Trophoblast cell (in vitro differentiated cells and primary cell): ENCODE measurements at places on chromosomes 5 and 9.

DNA sequence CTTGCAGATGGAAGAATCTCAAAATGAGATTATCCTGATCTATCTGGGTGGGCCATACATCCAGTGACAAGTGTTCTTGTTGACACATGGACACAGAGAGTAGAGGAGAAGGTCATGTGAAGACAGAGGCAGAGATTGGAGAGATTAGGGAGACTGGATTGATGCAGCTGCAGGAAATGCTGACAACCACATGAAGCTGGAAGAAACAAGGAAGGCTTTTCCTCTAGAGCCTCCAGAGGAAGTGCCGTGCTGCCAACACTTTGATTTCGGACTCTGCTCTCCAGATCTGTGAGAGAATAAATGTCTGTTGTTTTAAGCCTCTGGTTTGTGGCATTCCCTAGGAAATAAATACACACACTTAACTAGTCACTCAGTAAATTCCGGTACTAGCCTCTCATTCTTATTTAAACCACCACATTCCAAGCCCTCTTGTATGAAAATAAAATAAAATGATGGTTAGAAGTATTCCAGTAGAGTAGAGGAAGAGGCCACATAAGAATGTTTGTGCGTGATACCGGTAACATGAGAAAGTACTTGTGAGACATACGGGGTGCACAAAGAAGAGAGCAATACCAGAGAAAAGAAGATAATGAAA, 110.9 kb upstream of the DMAC1 start:
- no peak for DNase-seq

- no peak for DNase-seq
Observed at GRCh38 chr9:134210908-134211810, 46.8 kb upstream of the RNU6ATAC start.

GRCh38 chr9:32587901-32588300, 14.9 kb upstream of the NDUFB6 start:
- DNase-seq, result no peak

DNA sequence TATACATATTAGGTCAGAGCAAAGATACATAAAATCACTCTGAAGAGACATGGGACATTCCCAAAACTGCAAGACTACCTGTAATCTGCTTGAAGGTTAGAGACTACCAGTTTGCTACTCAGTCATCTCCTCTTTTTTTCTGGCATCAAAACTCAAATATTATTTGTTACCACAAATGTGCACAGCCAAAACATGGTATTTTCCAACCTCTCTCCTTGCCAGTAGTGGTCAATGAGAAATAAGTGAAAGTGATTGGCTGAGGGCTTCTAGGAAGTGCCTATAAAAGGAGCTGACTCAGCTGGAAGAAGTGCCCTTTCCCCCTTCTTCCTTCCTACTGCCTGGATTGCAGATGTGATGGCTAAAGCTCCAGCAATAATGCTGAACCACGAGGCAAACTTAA, 13.8 kb downstream of the GZMK start:
- no peak for DNase-seq

DNA sequence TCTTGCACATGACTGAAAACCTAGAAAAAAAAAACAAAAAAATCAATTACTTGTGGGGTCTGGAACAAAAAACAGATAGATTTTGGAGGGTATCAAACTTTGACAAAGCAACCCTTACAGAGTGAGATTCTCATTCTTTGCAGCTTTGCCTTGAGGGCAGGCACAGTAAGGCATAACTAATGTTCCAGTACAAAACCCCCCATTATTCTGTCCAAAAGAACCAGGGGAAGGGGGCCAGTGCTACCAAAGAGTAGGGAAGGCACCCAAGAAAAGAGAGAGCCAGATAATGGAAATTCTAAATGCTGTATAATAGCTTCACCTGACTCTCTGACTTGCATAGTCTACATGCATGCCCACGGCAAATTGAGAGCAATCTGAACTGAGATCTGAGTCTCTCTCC, 12.9 kb downstream of the POLK start:
- no peak for DNase-seq

- DNase-seq, result no peak
Observed at GRCh38 chr5:59180515-59180914, 597.6 kb downstream of the RAB3C start.

- DNase-seq, result peak; percentile 17
Observed at GRCh38 chr9:6302417-6302816, 25.8 kb upstream of the TPD52L3 start.

DNA sequence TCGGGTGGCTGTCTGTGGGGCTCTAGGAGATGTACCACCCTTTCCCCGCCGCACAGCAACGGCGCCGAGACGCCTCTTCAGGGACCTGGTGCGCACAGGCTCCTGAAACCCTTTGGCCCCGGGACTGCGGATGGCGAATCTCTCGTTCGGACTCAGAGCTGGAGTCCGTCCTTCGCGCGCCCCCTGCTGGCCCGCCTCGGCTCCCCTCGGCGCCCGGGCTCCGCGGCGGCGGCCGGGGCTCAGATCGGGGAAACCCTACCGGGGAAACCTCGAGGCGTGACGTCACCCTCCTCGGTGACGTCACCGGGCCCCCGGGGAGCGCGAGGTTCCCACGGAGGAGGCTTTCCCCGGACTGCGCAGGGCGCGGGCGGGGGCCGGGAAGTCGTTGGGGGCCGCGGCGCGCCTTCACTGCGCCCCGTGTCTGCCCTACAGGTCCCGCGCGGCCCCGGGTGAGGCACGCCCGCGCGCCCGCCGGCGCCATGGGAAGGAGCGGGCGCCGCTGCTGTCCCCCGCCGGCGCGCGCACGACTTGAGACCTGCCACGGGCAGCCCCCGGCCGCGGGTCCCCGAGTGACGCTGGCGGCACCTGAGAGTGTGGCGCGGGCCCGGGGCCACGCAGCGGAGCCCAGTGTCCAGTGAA, 7.9 kb downstream of the PRR7 start:
- peak; percentile 96 for DNase-seq

DNA sequence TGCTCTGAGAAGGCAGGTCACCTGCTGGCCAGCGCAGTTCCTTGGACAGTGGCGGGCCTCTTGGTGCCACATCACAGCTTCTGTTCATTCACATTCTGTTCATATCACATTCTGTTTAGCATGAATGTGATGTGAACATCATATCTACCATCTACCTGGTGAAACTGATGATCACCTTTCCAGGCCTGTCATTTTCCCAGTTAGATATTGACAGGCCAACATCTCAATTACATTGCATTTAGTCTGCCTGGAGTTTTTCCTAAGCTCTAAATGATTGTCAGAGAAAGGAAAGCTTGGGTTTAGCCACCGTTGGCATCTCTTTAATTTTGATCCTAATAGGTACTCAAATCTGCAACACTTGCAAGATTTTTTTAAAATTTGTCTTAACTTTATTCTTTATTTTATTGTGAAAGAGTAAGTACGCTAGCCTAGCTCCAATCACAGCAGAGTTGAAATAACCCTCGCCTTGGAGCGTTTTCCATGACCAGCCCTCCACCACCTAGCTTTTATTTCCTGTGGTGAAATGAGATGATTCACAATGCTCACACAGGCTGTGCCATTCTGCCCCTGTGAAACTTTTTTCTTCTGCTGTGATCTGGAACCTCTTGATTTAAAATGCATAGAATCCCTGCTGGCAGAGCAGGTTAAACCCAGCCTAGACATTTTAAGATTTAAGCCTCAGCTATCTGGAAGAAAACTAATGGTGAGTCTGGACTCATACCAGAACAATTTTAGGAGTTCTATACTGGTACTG, 225.0 kb downstream of the ESM1 start:
- no peak for DNase-seq

DNA sequence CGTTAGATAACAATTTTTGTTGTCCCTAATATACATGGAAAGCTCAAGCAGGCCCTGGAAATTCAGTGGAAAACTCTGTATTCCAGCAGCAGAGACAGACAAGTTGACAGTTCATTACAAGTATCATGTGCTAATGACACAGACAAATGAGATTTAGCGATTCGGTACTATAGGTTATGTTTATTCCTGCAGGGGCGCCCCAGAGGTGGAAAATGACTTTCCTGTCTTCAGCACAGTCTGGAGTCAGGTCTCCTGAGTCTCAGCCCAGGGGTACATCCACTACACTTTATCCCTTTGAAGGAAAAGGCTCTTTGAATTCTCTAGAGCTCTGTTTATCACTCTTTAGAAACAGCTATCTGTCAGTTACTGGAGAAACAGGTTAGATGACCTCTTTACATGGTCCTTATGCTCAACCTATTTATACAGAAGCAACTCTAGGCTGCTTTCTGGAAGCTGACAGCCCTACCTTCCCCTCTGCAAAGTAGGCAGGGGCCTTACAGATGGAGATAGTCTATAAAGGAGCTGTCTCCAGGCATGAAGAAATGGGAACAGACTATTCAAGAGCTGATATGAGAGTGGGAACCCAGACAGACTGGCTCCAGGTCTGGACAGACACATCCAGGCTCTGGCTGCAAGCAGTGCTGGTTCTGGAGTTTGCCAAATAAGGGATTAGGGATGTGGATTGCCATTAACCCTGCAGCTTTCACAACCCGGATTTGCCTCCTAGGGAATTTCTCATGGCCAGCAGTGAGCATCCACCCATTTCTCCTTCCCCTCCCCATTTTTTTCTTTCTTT, 7.2 kb upstream of the SLC31A2 start:
- DNase-seq, result no peak

DNA sequence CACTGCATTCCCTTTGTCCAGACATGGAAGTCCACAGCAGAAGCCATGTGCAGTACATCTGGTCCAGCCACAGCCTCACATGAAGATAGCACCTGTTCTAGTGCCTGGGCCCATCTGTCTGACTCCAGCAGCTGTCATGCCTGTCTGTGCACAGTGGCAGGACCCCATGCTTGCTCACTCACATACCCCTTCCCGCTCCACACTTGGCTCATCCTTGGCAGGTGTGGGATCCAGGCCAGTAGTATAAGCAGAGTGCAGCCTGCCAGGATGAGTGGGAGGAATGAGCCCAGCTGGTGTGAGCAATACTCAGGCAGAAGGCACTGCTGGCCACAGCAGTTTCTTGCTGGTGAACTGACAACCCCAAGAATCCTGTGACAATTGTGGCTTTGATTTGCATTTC, 168.0 kb downstream of the PRDM9 start:
- no peak for DNase-seq

DNA sequence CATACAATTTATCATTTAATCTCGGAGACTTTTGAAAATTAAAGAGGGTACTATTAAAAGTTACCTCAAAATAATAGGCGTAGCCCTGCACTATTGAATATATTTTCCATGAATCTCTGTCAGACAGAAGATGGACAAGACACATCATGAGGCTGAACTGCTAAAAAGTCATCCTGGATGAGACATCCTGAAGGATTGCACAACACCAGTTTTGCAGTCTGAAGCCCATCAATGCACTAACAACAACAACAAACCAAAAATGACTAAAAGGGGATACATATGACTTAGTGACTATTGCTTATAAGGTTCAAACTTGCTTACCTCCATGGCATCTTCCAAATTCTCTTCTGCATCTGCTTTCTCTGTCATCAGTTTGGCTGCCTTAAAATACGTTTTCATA, 15.7 kb downstream of the LMBRD2 start:
- no peak for DNase-seq

DNA sequence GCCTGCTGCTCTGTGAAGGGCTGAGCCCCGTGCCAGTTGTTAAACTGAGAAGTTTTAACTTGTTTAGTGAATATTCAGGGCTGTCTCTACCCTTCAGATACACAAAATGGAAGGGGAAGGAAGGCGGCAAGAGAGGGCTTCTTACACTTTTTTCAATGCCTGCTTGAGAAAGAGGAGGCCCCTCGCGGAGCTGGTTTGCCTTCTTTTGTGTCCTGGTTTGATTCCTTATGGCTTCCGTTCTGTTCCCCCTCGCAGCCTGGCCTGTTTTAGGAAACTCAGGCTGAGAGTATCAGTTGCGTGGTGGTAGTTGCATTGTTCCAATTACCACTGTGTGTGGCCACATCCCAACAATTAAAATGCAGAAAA, 1.0 kb downstream of the FAM53C start:
- DNase-seq, result no peak

- no peak for DNase-seq
Observed at GRCh38 chr9:121566481-121567465, 67.1 kb upstream of the GGTA1 start.

GRCh38 chr9:83005361-83005760, 57.6 kb downstream of the RASEF start:
- no peak for DNase-seq

GRCh38 chr5:115262321-115263077, at the start of gene PGGT1B:
Gene PGGT1B (minus strand): TSS chr5:115262877. CDS start chr5:115262851, 26 bp downstream.
- peak; percentile 69 for DNase-seq

- peak; percentile 54 for DNase-seq
Observed at GRCh38 chr5:171418982-171419687, at the start of gene FGF18. Gene FGF18 (plus strand): TSS chr5:171419647. CDS start chr5:171420200, 553 bp downstream.

DNA sequence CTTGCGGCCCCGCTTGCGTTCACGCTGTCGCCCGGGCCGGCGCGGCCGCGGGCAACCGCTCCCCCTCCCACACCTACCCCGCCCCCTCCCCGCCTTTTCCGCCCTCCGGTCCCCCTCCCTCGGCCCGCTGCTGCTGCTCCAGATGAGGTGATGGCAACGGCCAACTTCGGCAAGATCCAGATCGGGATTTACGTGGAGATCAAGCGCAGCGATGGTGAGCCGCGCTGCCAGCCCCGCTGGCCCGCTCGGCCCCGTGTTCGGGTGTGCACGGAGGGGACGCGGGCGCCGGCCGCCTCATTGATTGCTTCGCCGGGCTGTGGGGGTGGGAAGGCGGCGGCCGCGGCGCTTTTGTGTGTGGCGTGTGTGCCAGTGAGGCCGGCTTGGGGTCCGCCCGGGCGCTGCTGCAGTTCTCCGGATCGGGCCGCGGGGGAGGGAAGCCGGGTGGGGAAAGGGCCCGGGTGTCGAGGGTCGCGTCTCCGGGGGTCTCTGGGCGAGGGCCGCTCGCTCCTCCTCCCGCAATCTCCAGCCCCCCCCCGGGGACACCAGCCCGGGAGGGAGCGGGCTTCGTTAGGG, 403 bp downstream of the KIF2A start:
- DNase-seq, result peak; percentile 44

DNA sequence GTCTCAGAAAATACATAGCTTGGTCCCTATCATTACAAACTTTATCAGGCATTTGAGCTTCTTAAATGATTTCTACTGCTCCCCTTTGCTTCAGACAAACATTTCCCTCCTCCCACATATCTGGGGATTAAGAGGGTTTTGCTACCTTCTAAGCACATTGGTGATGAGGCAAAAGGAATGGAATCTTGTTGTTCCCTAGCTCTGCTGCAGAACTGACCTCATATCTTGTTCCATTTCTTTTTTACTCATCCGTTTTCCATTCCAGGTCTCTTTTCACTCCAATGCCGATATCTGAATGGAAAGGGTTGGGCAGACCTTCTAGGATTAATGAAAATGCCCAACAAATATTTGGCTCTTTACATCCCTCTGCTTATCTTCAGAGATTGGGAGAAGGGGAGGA, 444.6 kb downstream of the ZNF608 start:
- DNase-seq, result no peak

- DNase-seq, result peak; percentile 6
Observed at GRCh38 chr5:73093943-73094342, 26.4 kb upstream of the TMEM171 start.

GRCh38 chr9:111040494-111040893, 2.2 kb upstream of the LPAR1 start:
- DNase-seq, result no peak

DNA sequence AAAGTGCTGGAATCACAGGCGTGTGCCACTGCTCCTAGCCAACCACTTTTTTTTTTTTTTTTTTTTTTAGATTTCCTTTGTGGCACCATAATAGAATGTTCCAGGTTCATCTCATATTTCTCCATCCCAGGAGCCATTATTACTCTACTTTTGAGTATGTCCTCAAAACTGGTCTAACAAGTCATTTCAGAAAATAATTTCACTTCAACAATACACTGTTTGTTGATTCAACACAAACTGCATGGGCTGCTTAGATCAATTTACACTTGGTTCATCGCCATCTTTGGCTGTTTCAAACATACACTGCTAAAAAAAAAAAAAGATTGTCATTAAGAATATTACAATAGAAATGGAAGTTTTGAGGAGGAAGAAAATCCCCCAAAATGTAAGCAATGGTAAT, 57.9 kb downstream of the CSNK1A1 start:
- peak; percentile 48 for DNase-seq
